ENCODE measurements at places on chromosomes 4 and X. TPM values are rescaled to one million over a fixed set of nuclear protein-coding genes. Genes with fewer than 3 reads are reported as not detected.

Gene SSX2B
- total RNA-seq = not detected

Gene MEPE
- total RNA-seq = not detected

Gene PAK3
- total RNA-seq = 2.6 TPM

Gene ATP2B3
- total RNA-seq = under 0.01 TPM

Gene MTMR8
- 0.84 TPM for total RNA-seq

Gene SLC25A14
- total RNA-seq = 7.8 TPM

Gene PDGFRA
- 1.5 TPM for total RNA-seq

Gene TCEAL5
- not detected for total RNA-seq

Gene COX7B2
- not detected for total RNA-seq

Gene FAM193A
- total RNA-seq = 16.4 TPM

Gene TGIF2LX
- total RNA-seq = not detected

Gene AVPR2
- 4.7 TPM for total RNA-seq

Gene ARHGAP24
- 37.9 TPM for total RNA-seq

Gene USP26
- total RNA-seq = not detected

Gene ASB9
- total RNA-seq = 5.3 TPM
